Stimulated activated naive CD4-positive, alpha-beta T cell (primary cell): ENCODE measurements at places on chromosomes 12 and 14.

GRCh38 chr12:8697120-8697475 lies 693 bp upstream of the RIMKLB start:
- peak; percentile 23 for DNase-seq

GRCh38 chr14:42437809-42438208 lies 831.1 kb downstream of the LRFN5 start:
- no peak for DNase-seq

DNA sequence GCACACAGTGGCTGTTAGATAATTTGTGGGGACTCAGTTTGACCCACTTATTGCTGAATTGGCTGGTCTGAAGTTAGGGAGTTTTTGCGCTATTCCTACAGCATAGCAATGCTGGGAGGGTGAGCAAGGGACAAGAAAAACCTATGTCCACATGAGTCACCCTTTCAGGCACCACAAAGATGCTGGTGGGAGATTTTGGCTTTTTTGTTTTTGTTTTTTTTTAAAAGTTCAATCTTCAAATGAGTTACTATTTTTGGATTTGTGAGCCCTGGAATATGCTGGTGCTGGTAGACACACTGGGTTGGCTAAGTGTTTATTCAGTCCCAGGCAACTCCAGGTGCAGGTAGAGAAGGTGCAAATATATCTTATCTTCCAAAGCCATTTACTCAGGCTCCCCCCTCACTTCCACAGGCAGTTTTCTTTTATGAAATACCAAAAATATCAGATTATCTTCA lies 143.4 kb downstream of the BTG1 start:
- DNase-seq = no peak

DNA sequence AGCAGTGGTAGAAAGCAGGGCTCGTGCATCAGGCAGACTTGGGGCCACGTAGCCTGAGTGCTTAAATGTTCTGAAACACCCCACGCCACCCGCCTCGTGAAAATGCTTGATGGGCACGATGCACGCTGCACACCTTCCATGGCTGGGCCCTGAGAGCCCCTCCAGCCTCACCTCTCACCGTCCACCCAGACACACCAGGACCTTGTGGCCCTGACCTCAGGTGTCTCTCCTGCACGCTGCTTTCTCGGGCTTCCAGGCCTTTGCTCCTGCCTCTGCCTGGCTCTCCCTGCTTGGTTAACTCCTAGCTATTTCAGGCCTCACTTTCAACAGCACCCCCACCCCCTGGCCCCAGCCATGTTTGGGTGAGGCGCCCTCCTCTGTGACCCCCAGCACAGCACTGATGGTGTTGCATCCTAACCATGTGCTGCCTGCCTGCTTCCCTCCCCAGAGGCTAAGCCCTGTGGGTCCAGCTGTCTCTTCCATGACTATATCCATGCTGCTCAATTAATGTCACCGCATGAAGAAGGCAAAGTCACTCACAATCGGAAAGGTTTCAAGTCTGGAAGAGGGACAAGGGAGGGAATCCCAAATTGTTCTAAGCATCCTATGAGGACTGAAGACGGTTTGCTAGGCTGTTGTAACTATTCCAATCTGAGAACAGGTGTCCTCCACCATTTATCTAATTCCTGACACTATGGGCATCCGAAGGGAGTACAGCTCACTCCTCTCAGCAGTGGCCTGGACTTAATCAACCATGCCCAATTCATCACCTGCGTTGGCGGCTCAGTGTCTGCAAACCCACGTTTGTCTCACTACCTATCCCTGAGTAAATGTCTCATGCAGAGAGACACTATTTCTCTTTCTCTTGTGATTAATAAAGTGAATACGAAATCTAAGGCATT lies 82.2 kb downstream of the CCDC88C start:
- no peak for DNase-seq

DNA sequence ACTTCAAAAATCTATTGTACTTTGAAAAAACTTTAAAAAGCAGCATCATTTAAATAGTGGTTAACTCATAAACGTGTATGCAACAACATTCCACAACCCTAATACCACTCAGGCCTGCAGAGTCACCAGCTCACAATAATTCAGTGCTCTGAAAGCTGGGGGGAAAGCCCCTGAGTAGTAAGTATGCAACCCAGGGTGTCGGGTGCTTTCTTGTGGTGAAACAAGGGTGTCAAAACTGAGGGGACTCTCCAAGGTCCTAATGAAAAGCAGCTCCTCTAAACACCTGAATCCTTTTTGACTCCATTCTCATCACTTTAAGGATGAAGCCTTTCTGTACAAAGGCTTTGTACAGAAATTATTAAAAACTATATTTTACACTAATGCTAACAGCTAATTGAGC lies 33.7 kb downstream of the FGFR1OP2 start:
- peak; percentile 38 for DNase-seq

GRCh38 chr14:79167957-79168356 lies 997.8 kb downstream of the NRXN3 start:
- no peak for DNase-seq

- no peak for DNase-seq
Observed at GRCh38 chr12:3747543-3747942, 5.4 kb downstream of the CRACR2A start.

- DNase-seq = no peak
Observed at GRCh38 chr14:61176686-61177085, 104.5 kb downstream of the TMEM30B start.

- DNase-seq = no peak
Observed at GRCh38 chr12:59067083-59067482, 146.8 kb upstream of the LRIG3 start.

- no peak for DNase-seq
Observed at GRCh38 chr14:99727096-99727870, 43.2 kb downstream of the CYP46A1 start.

GRCh38 chr12:101957252-101957959 lies 80.0 kb downstream of the DRAM1 start:
- no peak for DNase-seq

- no peak for DNase-seq
Observed at GRCh38 chr12:19978193-19978592, 390.1 kb upstream of the PDE3A start.

DNA sequence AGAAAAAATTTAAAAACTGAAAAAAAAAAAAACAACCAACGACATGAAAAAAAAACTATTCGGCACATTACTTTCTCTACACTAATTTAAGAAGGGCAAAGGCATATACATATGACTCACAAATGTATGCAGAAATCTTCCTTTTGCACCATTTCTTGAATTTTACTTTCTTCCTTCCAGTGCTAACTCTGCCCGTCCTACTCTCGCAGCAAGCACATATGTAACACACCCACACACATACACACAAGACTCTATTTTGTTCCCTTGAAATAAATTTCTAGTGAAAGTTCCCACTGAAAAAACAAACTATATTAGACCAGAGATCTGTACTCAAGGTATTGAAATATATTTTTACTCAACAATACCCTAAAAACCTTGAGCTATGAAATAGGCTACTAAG lies 14.6 kb downstream of the BTG1 start:
- DNase-seq = no peak

GRCh38 chr14:87995500-87996290 lies 2.7 kb upstream of the GALC start:
- no peak for DNase-seq

- DNase-seq = no peak
Observed at GRCh38 chr14:56678838-56679237, 99.2 kb downstream of the TMEM260 start.

GRCh38 chr14:73248108-73248868 lies 11.0 kb downstream of the PAPLN start:
- no peak for DNase-seq

DNA sequence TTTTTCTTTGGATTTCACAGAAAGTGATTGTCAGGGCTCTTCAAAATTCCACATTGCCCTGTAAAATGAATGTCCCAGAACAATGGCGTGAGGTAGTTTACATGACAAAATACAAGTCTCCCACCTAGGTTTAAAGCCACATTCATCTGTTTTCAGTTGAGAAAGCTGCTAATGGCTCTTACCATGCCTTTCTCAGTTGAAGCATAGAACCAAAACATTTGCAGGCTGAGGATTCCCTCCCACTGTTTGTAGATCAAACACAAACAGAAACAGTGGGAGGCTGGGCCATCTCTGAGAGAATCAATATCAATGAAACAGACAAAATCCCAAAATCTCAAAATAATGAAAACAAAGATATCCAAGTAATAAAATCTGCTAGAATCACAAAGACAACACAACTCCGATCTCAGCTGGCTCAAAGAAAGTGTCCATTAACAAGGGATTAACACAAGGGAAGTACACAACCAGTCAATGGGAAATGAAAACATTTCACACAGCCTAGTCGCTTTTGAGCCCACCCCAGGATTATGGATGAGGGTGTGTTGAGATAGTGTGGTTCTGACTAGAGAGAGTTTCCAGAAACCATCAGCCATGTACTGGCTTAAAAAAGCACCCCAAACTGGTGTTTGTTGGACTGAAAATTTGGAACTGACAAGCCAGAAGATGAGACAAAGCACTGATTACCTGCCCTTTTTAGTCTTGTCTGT lies 54.5 kb upstream of the TMEM260 start:
- no peak for DNase-seq

DNA sequence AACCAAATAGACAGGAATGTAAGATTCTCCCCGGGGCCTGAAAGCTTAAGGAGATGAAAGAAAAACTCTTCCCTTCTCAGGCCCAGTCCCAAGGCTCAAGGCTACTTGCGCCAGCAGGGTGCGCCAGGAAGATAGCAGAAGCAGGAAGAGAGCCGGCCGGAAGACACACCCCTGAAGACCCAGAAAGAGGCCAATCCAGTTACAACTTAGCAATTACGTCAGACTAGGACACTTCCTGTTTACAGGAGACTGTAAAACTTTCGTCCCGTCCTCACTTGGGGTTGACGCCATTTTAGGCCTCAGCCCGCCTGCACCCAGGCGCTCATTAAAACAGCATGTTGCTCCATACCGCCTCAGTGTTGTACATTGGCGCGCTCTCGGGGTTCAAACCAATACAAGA lies 9.4 kb downstream of the COX16 start:
- no peak for DNase-seq

GRCh38 chr14:74064883-74065282 lies 19.4 kb downstream of the ALDH6A1 start:
- no peak for DNase-seq

- no peak for DNase-seq
Observed at GRCh38 chr14:70995671-70996070, 88.4 kb downstream of the PCNX1 start.

- DNase-seq = no peak
Observed at GRCh38 chr12:77060883-77061240, 4.5 kb downstream of the E2F7 start.

DNA sequence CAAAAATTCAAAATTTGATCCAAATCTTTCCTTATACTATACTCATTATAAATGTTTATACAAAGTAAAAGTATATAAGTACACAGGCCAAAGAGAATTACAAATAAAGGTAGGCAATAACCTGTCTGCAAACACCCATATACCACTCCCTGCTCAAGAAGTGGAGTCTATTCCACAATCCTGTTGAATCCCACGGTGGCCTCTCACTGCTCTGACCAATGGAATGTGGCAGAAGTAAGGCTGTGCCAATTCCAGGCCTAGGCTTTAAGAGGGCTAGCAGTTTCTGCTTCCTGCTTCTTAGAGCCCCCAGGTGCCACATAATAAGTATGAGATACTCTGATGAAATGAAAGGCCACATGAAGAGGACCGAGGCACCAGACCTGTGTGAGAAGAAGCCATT lies 79.8 kb upstream of the CFL2 start:
- DNase-seq = no peak

DNA sequence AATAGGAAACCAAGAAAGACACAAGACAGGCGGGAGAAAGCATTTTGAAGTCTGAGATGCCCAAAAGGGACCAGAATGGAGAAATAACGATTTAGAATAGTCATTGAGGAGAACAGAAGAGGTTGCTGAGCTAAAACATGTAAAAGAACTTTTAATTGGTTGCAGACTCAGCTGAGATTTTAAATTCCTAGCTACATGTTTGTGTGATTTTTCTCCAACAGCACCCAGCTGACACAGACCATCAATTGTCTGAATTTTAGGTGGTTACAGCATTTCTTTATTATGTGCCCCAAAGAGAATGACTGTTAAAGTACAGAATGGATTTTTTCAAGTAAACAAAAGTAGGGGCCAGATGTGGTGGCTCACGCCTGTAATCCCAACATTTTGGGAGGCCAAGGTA lies 50.3 kb downstream of the BAZ1A start:
- DNase-seq = no peak

GRCh38 chr12:20950248-20950647 lies 139.7 kb downstream of the SLCO1B3 start:
- no peak for DNase-seq

DNA sequence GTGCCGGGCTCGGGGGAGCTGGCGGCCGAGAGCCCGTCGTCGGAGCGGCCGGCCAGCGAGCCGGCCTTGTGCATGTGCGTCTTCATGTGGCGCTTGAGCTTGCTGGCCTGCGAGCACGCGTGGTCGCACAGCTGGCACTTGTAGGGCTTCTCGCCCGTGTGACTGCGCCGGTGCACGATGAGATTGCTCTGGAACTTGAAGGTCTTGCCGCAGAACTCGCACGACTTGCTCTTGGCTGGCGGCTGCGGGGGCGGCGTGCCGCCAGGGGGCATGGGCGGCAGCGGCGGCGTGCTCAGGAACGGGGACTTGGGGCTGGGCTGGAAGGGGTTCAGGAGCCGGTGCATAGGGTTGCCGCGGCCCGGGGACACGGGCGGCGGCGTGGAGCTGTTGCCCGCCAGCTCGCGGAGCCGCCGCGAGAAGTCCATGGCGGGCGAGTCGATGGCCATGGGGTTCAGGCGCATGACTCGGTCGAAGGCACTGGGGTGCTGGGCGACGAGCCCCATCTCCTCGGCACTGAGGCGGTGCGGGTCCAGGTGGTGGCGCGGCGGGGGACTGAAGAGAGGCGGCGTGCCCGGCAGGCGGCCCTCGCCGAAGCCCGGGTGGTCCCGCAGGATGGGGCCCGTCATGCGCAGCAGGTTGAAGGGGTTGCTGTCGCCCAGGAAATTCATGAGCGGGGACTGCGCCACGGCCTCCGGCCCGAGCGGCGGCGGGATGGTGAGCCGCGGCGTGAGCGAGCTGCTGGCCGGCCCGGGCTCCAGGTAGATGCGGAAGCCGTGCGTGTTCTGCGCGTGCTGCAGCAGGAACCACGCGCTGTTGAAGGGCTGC lies 96.5 kb downstream of the BCL11B start:
- DNase-seq = no peak

GRCh38 chr14:74671789-74672188 lies 41.1 kb downstream of the AREL1 start:
- no peak for DNase-seq
